Right lobe of liver (tissue), 6 donors: ENCODE measurements at places on chromosomes 13 and 19.

- peak; percentile 62 for DNase-seq
These were observed 7.5 kb downstream of the RPS9 start for GRCh38 chr19:54207983-54208783.

GRCh38 chr19:1465191-1466016, 13.6 kb downstream of the C19orf25 start:
- peak; percentile 67 for DNase-seq

DNA sequence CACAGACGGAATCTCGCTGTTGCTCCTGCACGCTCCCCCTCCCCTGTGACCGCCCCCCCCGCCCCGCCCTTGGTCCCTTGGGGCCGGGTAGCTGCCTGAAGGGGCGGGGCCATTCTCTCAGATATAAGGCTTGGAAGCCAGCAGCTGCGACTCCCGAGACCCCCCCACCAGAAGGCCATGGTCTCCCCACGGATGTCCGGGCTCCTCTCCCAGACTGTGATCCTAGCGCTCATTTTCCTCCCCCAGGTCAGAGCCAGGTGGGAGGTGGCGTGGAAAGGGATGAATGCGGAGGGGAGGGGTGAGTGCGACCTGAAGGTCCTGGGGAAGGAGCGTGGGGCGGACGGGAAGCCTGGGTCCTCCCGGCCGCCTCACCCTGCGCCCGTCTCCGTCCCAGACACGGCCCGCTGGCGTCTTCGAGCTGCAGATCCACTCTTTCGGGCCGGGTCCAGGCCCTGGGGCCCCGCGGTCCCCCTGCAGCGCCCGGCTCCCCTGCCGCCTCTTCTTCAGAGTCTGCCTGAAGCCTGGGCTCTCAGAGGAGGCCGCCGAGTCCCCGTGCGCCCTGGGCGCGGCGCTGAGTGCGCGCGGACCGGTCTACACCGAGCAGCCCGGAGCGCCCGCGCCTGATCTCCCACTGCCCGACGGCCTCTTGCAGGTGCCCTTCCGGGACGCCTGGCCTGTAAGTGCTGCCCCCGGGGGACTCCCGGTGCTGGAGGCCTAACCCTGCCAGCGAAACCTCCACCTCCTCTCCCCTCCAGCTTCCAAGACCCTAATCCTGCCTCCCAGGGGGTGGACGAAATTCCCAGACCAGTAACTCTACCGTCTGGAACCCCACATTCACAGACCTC, at the start of gene DLL3:
TSS of gene DLL3 (plus strand) at position 150 of the 845 bp plus-strand sequence. CDS start at position 178, 28 bp downstream.
- DNase-seq, result no peak

DNA sequence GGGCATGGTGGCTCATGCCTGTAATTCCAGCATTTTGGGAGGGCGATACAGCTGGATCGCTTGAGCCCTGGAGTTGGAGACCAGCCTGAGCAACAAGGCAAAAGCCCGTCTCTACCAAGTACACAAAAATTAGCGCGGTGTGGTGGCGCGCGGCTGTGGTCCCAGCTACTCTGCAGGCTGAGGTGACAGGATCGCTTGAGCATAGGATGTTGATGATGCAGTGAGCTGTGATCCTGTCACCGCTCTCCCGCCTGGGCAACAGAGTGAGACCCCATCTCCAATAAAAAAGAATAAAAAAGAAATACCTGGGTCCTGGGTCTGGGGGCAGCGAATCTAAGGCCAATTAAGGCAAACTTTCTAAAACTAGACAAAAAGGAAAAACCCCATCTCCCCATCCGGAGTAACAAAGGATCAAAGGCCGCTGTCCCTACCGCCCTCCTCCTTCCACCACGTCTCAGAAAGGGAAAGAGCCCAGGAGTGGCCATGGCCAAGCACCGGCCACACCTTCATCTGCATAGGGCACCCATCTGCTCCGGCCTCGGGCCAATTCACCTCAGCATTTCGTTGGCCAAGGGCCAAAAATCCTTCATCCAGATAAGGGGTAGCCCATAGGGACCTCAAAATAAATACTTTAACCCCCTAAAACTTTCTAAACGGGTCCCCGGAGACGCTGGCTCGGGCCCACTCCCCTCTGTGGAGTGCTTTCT, 851 bp downstream of the ZNF320 start:
- DNase-seq, result no peak

DNA sequence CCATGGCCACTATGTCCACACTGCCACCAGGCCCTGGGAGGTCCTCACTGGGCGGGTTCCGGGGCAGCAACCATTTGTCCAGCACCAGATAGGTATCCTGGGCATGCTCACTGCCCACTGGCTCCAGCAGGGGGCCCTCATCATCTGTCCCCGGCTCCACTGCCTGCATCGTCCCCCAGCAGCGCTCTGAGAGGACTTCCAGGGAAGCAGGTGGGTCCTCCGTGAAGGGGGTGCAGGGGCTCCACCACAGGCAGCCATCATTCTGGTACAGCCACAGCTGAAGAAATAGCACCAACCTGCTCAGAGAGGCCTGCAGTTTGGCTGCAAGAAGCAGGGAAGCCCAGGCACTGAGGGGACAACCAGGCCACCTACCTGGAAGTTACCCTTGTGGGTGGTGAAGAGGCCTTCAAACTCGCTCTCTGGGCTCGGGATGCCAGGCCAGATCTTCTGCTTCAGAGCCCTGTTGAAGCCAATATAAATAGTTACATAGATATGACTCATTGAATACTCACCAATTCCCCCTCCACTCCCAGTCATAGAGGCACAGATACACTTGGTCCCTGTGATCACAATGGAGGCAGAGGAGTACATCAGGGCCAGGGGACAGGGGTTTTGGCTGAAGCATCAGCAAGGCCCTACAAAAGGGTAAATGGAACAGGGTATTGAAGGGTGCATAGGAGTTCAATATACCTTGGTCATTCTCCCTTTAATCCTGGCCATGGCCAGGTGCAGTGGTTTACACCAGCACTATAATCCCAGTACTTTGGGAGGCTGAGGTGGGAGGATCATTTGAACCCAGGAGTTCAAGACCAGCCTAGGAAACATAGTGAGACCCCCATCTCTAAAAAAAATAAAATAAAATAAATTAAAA, 4.1 kb downstream of the SWSAP1 start:
- no peak for DNase-seq

GRCh38 chr13:89066868-89067466, 1395.8 kb downstream of the SLITRK5 start:
- DNase-seq, result no peak

GRCh38 chr13:80400164-80400864, 59.4 kb upstream of the SPRY2 start:
- DNase-seq, result no peak

DNA sequence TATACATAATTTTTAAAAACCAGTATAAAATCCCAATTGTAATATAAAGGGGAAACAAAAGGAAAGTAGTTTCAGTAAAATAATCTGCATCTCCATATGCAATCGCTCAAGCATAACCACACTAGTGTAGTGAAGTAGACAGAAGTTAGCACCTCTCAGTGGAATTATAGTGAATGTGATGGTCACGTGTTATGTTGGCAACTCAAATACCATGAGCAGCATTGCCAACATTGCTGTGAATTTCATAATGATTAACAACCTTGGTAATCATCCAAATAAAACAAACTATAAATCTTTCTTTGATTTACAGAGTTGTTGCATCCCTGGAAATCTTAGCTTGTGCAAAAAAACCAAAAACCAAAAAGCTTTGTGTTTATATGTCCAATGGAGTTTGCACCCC, 77.3 kb upstream of the SIAH3 start:
- DNase-seq, result no peak
